ENCODE measurements at places on chromosomes 16 and 17.

DNA sequence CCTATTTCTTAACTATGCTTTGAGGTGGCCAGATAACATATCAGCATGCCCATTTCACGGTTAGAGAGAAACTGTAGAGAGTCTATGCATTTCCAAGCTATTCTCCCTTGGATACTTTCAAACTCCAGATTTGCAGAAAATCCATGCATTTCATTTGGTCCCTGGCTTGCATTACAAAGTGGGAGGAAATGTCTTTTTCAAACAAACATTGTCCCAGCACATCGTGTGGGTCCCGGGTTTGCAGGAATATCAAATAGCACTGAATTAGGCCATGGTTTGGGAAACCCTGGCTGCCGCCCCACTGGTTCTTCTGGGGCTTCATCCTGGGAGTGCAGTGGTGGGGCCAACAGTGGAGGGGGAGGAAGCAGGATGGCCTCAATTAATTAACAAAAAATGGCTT is 171.9 kb downstream of the IRX5 start:
- no peak for DNase-seq

DNA sequence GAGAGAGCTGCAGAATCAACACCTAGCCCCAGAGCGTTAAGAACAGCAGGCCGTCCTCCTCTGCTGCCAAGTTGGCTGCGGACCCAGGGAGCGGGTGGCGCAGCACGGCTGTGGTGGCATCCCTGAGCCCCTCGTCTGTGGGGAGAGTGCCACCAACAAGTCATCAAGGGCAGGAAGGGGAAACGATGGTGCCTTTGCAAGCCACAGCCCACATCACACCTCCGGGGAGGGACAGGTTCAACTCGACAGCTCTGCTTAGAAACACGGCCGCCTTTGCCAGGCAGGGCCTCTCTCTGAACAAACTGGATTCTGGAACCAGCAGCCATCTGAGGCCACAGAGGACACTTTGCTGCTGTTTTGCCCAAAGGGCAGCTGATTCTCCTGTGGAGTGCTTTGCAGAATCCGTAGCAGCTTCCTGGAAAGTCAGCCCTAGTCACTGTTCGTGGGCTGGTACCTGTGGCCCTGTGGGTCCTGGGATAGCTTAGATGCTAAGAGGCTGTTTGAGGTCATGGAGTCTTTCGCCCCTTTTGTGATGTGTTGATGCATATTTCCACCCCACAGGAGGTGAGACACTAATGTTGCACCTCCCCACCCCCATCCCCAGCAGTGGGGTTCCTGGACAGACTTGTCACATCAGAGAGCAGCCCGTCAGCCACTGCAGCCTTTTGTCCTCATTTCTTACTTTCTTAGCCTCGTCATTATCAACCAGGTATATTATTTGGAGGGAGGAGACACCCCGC is 270.6 kb downstream of the CPPED1 start:
- no peak for DNase-seq

DNA sequence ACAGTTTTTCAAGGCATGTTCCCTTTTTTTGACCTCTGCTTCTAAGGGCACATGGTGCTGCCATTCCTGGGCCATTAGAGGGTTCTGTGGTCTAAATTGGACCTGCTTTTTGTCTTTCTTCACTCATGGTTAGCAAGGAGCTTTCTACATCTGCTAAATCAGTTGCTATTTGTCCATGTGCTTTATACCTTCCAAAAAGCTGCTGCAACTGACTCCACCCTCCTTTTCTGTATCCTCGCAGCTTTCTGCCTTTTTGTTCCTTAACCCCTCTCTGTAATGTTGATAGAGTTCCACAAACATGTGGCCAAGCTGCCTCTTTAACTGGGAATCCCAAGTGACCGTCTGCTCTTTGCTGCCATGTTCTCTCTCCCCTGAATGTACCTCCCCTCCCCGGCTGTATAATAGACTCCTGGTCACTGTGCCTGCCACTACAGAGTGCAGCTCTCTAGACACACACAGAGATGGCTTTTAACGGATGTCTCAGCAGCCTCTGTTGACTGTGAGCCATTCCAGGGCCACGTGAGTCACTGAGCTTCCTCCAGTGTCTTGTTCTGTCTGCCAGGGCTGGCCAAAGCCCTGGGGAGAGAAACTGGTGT is 57.4 kb upstream of the TEKT3 start:
- no peak for DNase-seq

GRCh38 chr16:1095450-1096168 is 435 bp downstream of the C1QTNF8 start:
- DNase-seq: no peak

GRCh38 chr16:76932541-76933211 is 258.3 kb upstream of the MON1B start:
- DNase-seq: no peak

DNA sequence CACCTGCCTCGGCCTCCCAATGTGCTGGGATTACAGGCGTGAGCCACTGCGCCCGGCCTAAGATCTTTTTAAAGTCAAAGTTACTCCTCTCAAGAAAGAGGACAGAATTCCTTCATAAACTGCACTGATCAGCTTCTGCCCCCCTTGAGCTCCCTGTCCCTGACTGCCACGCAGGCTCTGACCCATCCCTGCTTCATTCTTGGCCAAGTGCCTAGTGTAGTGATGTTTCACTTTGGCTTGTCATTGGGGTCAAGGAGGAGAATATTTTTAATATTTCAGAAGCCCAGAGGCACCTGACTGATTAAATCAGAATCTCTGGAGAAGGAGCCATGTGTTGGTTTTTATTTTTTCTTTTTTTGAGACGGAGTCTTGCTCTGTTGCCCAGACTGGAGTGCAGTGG is 9.1 kb downstream of the MRM1 start:
- no peak for DNase-seq

DNA sequence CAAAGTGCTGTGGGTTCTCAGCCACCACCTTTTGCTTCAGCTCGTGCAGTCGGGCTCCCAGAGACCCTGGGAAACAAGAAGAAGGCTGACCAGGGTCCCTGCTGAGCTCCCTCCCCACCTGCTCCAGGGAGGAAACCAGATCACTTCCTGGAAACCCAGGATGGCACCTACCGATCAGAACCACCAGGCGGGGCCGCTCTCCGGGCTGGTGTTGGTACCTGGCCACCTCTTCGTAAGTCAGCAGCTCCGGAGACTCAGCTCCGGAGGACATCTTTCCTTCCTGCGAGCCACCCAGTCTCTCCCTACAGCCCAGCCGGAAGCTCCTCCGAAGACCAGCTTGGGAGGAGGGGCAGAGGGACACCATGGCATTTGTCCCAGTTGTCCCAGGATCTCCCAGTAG is 18.9 kb downstream of the MPP3 start:
- no peak for DNase-seq

DNA sequence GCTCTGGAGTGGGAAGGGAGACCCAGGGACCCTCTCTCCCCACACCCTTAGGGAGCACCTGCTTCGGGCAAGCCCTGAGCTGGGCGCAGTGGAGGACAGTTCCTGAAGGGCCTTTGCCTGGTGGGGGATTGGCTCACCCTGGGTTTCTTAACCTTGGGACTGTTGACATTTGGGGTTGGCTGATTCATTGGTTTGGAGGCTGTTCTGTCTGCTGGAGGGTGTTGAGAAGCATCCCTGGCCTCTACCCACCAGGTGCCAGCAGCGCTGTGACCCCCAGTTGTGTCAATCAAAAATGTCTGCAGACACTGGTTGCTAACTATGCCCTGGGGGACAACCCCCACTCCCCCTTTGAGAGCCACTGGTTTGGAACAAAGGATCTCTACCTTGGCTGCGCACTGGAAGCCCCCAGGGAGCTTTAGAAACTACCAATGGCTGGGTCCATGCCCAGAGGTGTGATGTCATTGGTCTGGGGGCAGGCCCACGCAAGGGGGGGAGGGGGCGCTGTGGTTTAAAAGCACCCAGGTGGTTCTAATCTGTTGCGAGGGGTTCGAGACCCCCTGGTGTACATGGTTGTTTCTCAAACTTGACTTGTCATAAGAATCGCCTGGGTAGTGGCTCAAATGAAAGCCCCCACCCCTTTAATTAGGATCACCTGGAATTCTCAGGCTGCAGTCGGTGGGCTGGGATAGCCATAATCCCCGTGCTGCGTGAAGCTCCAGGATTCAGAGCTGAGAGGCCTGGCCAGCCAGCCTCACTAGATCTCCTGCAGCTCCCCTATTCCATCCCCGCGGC is 151.9 kb upstream of the GSE1 start:
- DNase-seq: no peak

DNA sequence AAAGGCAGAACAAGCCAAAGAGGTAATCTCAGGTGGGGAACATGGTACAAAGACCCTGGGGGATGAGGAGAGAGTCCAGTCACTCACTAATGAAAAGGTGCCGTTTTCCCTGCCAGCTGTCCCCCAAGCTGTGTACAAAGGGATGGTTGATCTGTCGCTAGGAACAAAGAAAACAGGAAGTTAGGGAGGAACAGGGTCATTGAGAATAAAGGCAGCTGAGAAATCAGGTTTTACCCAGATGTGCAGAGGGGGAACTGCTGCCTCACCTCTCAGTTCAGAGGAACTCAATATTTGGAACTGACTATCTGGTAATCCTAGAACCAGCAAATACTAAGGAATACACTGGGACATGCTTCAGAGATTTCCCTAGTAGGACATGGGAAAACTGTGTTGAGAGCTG is 1.5 kb downstream of the RSKR start:
- no peak for DNase-seq
